Muscle of leg (tissue), 16 donors: ENCODE measurements at places on chromosomes 6 and 20. TPM values are rescaled to one million over a fixed set of nuclear protein-coding genes. Genes with fewer than 3 reads are reported as not detected.

Gene RAB32
- 15.5 TPM for polyA plus RNA-seq

Gene TREM1
- 0.17 TPM for polyA plus RNA-seq

Gene REM1
- 5.6 TPM for polyA plus RNA-seq

Gene TXLNB
- polyA plus RNA-seq = 102 TPM

Gene ROMO1
- polyA plus RNA-seq = 74.6 TPM

Gene APOBEC2
- 454 TPM for polyA plus RNA-seq

Gene TMEM14C
- polyA plus RNA-seq = 112 TPM

Gene RAD21L1
- not detected for polyA plus RNA-seq

Gene PACRG
- polyA plus RNA-seq = 1.5 TPM

Gene ANKRD66
- polyA plus RNA-seq = 0.60 TPM

Gene PCSK2
- 0.82 TPM for polyA plus RNA-seq

Gene FAM184A
- polyA plus RNA-seq = 11.0 TPM

- H3K27ac ChIP-seq = no peak overlapping the region
- DNase-seq = no peak
- H3K4me3 ChIP-seq = no peak overlapping the region
- no peaks in the 10 kb centered on the region for H3K4me1 ChIP-seq
- peaks cover 2% of the 10 kb centered on the region for H3K27me3 ChIP-seq
Measured at GRCh38 chr6:106705156-106705555, 75.8 kb downstream of the QRSL1 start.

DNA sequence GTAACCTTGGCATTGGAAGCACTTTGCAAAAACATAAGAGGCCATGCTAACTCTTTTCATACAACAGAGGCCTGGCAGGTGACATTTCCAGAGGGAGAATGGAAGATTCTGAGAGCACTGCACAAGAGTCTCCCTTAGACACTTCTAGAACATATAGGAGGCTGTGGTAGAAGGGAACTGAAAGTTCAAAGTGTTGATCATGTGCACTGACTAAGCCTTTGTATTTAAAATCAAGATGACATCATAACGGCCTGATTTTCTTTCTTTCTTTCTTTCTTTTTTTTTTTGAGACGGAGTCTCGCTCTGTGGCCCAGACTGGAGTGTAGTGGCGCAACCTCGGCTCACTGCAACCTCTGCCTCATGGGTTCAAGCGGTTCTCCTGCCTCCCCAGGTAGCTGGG is 26.8 kb upstream of the DNAAF9 start:
- H3K27ac ChIP-seq = no peak overlapping the region
- H3K27me3 ChIP-seq = no peaks in the 10 kb centered on the region
- no peaks in the 10 kb centered on the region for H3K4me1 ChIP-seq
- DNase-seq = no peak
- H3K36me3 ChIP-seq = no peaks in the 10 kb centered on the region

- DNase-seq = no peak
- H3K4me3 ChIP-seq = no peak overlapping the region
- H3K36me3 ChIP-seq = no peaks in the 10 kb centered on the region
- H3K27me3 ChIP-seq = no peaks in the 10 kb centered on the region
- H3K27ac ChIP-seq = no peak overlapping the region
- no peaks in the 10 kb centered on the region for H3K4me1 ChIP-seq
Measured at GRCh38 chr20:11651138-11651537, 266.6 kb upstream of the BTBD3 start.

- H3K27ac ChIP-seq = no peak overlapping the region
- peak; percentile 58 for DNase-seq
- H3K27me3 ChIP-seq = peaks cover 5% of the 10 kb centered on the region
- H3K4me3 ChIP-seq = no peak overlapping the region
Measured at GRCh38 chr6:45635284-45635867, 257.6 kb upstream of the SUPT3H start.

DNA sequence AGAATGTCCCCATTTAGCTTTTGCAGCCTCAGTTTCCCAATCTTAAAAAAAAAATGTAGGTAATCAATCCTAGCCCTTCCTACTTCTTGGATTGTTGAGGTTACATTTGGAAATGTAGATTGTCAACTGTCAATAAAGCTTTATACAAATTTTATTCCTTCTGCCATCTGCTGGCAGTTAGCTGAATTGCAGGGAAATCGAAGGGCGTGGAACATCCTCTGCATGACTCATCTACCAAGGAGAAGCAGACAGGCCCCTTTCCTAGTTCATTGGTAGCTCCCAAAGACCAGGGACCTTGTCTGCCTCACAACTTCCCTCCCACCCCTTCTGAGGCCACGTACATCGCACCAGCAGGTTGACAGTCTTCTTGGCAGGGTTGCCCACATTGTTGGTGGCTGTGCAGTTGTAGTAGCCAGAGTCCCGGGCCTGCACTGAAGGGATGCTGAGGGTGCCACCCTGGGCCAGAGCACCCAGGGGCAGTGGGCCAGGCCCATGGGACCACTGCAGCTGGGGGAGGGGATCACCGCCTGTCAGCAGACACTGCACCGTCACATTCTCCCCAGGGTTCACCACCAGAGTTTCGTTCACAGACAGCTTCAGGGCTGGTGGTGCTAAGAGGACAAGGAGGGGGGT is 43.6 kb downstream of the MDGA1 start:
- peaks cover 19% of the 10 kb centered on the region for H3K27me3 ChIP-seq
- H3K36me3 ChIP-seq = no peaks in the 10 kb centered on the region
- no peak overlapping the region for H3K4me3 ChIP-seq
- DNase-seq = no peak
- peaks cover 8% of the 10 kb centered on the region for H3K4me1 ChIP-seq
- H3K27ac ChIP-seq = no peak overlapping the region

- H3K27ac ChIP-seq = no peak overlapping the region
- peaks cover 3% of the 10 kb centered on the region for H3K36me3 ChIP-seq
- H3K4me3 ChIP-seq = no peak overlapping the region
- H3K27me3 ChIP-seq = no peaks in the 10 kb centered on the region
- no peak for DNase-seq
Measured at GRCh38 chr6:25998379-25998778, 35.8 kb downstream of the TRIM38 start.

GRCh38 chr6:43873806-43874714 is 104.0 kb downstream of the VEGFA start:
- H3K4me1 ChIP-seq = peaks cover 31% of the 10 kb centered on the region
- H3K36me3 ChIP-seq = no peaks in the 10 kb centered on the region
- H3K27me3 ChIP-seq = peaks cover 6% of the 10 kb centered on the region
- no peak overlapping the region for H3K4me3 ChIP-seq

- no peaks in the 10 kb centered on the region for H3K4me1 ChIP-seq
- no peaks in the 10 kb centered on the region for H3K27me3 ChIP-seq
- no peak for DNase-seq
- no peak overlapping the region for H3K4me3 ChIP-seq
- H3K36me3 ChIP-seq = no peaks in the 10 kb centered on the region
Measured at GRCh38 chr6:72689107-72689954, 67.5 kb downstream of the KCNQ5 start.

DNA sequence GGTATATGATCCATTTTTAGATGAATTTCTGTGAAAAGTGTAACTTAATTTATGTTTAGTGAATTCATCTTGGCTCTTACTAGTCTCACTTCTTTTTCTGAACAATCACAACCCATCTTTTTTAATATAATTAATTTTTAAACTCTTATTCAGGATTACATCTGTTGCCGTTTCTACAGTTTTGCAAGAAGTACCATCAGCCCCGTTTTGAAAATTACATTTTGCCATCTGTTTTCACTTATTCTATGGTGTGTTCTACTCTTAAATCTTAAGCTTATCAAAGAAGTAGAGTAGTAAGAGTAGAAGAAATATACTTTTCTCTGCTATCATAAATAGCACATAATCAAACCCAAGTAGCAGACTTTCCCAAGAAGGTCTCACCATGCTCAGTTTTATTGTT is 70.1 kb downstream of the ZNF292 start:
- H3K27ac ChIP-seq = no peak overlapping the region
- DNase-seq = no peak

- H3K4me3 ChIP-seq = no peak overlapping the region
- DNase-seq = no peak
Measured at GRCh38 chr20:8218861-8219260, 86.8 kb downstream of the PLCB1 start.

DNA sequence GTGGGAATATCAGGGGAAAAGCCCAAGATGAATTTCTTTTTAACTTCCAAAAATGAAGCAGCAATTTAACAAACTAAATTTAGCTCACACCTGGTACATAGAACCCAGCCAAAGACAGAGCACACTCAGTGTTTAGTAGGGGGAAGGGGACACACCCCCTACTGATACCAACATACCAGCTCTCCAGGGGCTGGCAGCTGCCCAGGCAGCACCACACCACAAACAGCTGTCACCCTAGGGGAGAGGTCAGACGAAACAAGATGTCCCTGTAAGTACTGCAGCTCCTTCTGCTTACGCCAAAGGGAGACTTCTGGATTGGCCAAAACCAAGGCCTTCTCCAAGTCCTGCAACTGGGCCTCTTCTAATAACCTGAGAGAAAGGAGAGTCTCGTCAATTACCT is 26.0 kb downstream of the MDN1 start:
- peak overlapping the region; percentile 47 for H3K27ac ChIP-seq
- no peaks in the 10 kb centered on the region for H3K27me3 ChIP-seq
- H3K36me3 ChIP-seq = peaks cover 30% of the 10 kb centered on the region
- no peak overlapping the region for H3K4me3 ChIP-seq
- H3K4me1 ChIP-seq = peaks cover 7% of the 10 kb centered on the region

GRCh38 chr6:7674291-7674690 is 51.6 kb upstream of the BMP6 start:
- peaks cover 4% of the 10 kb centered on the region for H3K27me3 ChIP-seq
- H3K4me1 ChIP-seq = peaks cover 13% of the 10 kb centered on the region
- DNase-seq = peak; percentile 52
- H3K27ac ChIP-seq = no peak overlapping the region

- no peak overlapping the region for H3K4me3 ChIP-seq
- DNase-seq = peak; percentile 53
- H3K27me3 ChIP-seq = no peaks in the 10 kb centered on the region
Measured at GRCh38 chr20:32285621-32286371, 8.3 kb downstream of the KIF3B start.

DNA sequence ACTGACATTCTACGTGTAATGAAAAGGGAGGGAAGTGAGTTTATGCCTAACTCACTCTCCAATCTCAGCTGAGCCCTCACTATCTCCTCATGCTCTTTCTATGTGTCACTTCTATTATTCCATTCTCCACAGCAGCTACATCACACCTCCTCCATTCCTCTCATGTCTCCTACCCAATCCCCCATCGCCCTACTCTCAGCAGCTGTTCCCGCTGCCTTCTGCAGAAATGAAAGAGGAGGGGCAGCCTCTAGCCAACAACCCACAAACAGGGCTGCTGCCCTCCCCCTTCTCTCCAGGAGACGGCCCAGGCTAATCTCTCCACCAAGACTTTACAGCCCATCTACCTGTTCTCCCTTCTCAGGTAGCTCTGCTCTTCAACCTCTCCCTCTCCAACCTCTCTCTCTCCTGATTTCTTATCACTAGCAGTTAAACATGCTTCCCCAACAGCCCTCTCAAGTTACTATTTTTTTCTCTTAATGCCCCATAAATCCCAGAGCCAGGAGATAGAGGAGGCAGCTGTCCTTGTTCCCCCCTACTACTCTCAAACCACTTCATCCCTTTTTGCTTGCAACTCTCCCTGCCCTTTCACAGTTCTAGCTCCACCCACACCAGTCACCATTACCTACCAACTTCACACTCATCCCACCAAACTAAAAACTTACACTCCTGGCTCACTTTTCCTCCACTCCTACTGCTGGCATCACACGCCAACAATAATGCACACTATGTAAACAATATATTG is 136.5 kb downstream of the BTBD9 start:
- H3K36me3 ChIP-seq = no peaks in the 10 kb centered on the region
- peaks cover 21% of the 10 kb centered on the region for H3K4me1 ChIP-seq
- peak; percentile 59 for DNase-seq
- no peaks in the 10 kb centered on the region for H3K27me3 ChIP-seq
- peak overlapping the region; percentile 78 for H3K27ac ChIP-seq

DNA sequence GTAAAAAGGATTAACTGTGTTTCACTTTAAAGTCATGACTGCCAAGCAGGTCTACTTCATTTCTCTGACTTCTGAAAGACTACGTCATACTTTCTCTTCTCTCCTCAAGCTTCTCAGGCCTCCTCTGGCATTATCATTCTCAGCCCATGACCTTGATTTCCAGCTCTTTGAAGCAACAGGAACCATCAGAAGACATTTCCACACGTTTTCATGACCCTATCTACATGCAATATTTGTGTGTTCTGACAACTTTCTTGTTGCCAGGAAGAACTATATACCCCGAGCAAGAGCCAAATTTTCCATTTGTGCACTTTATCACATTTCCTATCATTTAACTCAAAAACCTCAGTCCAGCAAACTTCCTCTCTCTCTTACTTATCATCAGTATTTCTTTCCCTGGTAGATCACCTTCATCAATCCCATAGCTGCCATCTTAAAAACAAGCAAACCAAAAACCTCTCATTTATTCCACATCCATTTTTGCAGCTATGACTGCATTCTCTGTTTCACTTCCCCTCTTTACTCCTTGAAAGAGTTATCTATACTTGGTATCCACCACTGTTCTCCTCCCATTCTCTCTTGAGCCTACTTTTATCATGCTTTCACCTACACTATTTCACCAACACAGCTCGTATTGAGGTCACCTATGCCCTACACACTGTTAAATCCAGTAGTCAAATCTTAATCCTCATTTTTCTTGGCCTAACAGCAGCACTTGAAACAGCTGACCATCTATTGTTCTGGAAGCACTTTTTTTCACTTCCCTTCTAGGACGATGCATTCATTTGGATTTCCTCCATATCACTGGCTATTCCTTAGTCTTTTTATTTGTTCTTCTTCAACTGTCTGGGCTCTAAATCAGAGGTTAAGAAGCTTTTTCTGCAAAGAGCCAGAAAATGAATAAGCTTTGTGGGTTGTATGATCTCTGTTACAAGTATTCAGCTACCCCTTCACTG is 47.1 kb downstream of the STX7 start:
- H3K27ac ChIP-seq = no peak overlapping the region
- H3K4me1 ChIP-seq = no peaks in the 10 kb centered on the region
- DNase-seq = no peak
- H3K36me3 ChIP-seq = peaks cover 44% of the 10 kb centered on the region
- no peaks in the 10 kb centered on the region for H3K27me3 ChIP-seq
- H3K4me3 ChIP-seq = no peak overlapping the region

GRCh38 chr6:135087803-135088202 is 33.2 kb upstream of the HBS1L start:
- no peaks in the 10 kb centered on the region for H3K4me1 ChIP-seq
- H3K27me3 ChIP-seq = no peaks in the 10 kb centered on the region

DNA sequence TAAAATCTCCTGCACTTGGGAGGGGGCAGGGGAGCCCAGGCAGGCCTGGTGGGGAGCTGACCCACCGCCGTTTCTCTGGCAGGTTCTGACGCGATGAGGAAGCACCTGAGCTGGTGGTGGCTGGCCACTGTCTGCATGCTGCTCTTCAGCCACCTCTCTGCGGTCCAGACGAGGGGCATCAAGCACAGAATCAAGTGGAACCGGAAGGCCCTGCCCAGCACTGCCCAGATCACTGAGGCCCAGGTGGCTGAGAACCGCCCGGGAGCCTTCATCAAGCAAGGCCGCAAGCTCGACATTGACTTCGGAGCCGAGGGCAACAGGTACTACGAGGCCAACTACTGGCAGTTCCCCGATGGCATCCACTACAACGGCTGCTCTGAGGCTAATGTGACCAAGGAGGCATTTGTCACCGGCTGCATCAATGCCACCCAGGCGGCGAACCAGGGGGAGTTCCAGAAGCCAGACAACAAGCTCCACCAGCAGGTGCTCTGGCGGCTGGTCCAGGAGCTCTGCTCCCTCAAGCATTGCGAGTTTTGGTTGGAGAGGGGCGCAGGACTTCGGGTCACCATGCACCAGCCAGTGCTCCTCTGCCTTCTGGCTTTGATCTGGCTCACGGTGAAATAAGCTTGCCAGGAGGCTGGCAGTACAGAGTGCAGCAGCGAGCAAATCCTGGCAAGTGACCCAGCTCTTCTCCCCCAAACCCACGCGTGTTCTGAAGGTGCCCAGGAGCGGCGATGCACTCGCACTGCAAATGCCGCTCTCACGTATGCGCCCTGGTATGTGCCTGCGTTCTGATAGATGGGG is 3.0 kb downstream of the PRND start:
- H3K4me3 ChIP-seq = peak overlapping the region; percentile 17
- H3K4me1 ChIP-seq = peaks cover 25% of the 10 kb centered on the region
- peak overlapping the region; percentile 9 for H3K27ac ChIP-seq
- H3K36me3 ChIP-seq = no peaks in the 10 kb centered on the region
- DNase-seq = no peak
